ENCODE measurements at places on chromosomes 2 and 18.

- DNase-seq: no peak
Measured at GRCh38 chr2:101771227-101771902, 73.9 kb downstream of the MAP4K4 start.

GRCh38 chr2:163343316-163343715 lies 392.5 kb downstream of the FIGN start:
- no peak for DNase-seq

- no peak for DNase-seq
Measured at GRCh38 chr2:224008702-224009261, 30.3 kb downstream of the SERPINE2 start.

GRCh38 chr2:28088970-28089369 lies 198.4 kb downstream of the BABAM2 start:
- no peak for DNase-seq

GRCh38 chr2:112183327-112184025 lies 45.3 kb downstream of the FBLN7 start:
- no peak for DNase-seq

DNA sequence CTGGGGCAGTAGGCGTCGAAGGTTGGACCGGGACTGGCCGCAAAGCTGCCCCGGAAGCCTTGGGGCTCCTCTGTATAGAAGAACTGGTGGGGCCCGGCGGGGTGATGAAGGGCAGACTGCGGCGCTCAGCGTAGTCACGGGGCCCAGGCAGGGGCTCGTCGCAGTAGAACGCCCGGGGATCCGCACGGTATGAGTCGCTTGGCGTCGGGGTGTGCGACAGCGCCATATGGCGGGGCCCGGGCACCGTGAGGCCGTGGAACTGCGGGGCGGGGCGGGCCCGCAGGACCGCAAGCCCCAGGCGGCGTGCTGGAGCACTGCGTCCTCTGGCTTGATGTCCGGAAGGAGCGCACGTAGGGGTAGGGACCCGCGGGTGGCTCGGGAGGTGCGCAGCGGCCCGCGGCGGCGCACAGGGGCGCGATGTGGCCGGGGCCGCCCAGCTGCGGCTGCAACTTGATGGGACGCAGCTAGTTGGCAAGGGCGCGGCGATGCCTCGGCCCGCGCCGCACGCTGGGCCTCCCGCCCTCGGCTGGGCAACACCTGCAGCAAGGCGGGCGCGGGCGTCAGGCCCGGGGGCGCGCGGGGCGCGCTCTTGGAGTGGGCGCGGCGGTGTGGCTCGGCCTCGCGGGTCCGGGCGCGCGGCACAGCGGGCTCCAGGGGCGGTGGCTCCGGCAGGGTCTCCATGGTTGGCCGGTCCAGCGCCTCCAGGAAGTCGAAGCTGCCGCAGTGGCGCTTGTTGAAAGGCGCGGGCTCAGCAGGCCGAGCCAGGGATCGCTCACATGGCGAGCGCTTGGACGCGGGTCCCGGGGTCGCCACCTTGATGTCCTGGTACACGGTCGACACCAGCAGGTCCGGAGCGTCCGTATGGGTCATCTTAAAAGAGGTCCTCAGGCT lies 251.4 kb downstream of the ANKRD30B start:
- DNase-seq: no peak

GRCh38 chr2:60872510-60872928 lies 8.9 kb upstream of the REL start:
- no peak for DNase-seq
